ENCODE measurements at places on chromosomes 13 and 19.
A peak's percentile ranks its signal among the peaks of the same experiment; 100 is the strongest.

- DNase-seq: peak; percentile 19
These were observed 55.7 kb downstream of the MRPL57 start for GRCh38 chr13:21232196-21232595.

DNA sequence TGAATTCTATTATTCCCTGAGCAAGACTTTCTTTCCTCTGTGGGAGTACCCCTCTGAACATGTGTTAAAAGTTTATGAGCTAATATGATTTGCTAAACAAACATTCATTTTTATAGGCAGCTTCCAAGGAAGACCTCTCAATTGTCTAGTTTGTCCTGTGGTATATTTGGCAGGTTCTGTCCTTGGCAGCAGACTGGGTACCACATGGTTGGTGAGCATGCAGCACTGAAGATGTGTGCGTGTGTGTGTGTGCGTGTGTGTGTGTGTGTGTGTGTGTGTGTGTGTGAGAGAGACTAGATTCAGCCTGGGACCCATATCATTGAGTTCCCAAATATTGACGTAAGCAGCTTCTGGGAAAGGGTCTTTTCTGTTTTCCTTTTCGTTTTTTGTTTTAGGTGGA lies 24.0 kb downstream of the FGF9 start:
- no peak for DNase-seq

GRCh38 chr13:44876782-44877324 lies 112.4 kb downstream of the NUFIP1 start:
- DNase-seq: peak; percentile 15

DNA sequence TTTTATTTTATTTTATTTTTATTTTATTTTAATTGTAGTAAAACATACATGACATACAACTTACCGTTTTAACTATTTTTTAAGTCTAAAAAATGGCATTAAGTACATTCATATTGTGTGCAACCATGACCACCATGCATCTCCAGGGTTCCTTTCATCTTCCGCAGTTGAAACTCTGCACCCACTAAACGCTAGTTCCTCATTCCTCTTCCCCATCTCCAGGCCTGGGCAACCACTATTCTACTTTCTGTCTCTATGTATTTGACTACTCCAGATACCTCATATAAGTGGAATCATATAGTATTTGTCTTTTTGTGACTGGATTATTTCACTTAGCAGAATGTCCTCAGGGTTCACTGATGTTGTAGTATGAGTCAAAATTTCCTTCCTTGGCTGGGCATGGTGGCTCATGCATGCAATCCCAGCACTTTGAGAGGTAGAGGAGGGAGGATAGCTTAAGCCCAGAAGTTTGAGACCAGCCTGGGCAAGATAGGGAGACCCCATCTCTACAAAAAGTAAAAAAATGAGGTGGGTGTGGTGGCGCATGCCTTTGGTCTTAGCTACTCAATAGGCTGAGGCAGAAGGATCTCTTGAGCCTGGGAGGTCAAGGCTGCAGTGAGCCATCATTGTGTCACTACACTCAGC lies 55.7 kb upstream of the ZNF507 start:
- peak; percentile 37 for DNase-seq

DNA sequence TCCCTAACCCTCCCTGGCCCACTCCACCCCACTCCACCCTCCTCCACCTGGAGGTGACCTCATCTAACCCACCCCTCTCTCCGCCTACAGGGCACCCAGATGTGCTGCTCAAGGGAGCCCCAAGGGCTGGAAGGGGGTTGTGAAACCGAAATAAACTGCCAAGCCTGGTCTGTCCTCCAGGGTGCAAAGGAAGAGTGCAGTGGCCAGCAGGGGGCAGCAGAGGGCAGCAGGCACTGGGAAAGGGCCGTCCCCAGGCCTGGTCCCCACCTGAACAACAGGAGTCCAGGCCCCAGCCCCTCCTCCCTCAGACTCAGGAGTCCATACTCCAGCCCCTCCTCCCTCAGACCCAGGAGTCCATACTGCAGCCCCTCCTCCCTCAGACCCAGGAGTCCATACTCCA lies 8.4 kb upstream of the BCAM start:
- peak; percentile 92 for DNase-seq

GRCh38 chr13:24264976-24265375 lies 44.4 kb upstream of the C1QTNF9 start:
- peak; percentile 76 for DNase-seq

DNA sequence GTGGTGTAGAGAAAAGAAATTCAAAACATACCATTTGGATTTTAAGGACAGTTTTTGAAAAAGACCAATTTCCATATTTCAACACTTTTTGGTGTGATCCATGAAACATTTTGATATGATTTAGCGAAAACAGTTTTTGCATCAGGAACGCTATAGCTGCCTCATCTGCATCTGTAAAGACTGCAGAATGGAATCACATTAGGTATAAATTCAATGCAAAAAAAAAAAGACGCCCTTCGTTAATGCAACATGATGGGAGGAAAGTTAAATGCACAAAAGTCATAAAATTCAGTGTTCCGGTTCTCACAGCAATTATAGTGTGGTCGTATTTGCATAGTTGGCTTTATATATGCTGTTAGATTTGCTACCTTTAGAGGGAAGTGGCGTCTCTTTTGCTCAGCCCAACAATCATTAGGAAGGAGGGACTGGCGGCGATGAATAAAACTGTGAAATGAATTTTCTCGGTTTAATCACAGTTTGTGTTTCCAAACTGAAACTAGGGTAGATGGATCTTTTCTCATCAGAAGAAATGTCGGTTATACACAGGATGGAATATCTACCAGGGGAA lies 215.7 kb downstream of the TEX29 start:
- DNase-seq: no peak

GRCh38 chr19:44051650-44052402 lies at the start of gene ZNF223:
TSS of gene ZNF223 (plus strand) at chr19:44052036. CDS start at chr19:44055177, 3,141 bp downstream.
- peak; percentile 96 for DNase-seq

DNA sequence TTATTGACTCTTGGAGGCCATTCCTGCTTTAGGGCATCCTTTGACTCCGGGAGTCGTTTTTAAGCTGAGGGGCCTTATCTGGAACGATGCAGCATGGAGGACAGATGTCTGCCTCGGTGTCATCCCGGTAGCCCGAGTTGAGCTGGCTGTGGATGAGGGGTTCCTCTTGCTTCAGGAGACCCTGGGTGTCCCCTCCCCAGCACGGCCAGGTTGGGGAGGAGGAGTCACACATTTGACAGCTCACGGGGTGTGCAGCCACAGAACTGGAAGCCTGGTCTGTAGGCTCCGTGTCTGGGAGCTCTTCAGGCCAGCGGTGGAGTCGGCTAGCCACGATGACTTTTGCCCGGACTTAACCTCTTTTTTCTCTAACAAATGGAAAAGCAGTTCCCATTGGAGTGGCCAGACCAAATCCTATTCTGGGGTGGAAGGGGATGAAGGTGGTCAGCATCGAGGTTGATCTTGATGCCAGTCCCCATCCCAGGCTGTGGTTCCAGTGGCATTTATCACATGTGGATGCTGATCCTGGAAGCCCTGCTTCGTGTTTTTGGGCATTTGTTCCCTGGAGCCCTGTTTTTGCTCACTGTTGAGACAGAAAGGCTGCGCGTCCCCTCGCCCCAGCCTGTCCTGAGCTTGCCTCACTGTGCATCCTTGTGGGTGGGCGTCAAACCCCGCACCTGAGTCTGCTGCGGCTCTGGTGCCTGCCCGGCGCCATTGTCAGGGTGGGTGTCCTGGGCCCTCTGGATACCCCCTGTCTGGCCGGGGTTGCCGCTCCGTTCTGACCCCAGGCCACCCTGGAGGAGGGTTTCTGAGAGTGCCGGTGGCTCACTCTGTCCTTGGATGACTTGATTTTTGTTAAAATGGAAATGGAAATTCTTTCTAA lies 12.0 kb downstream of the TFDP1 start:
- DNase-seq: no peak

- no peak for DNase-seq
These were observed at the start of gene TTYH1 for GRCh38 chr19:54415208-54415900. TSS of gene TTYH1 (plus strand) at chr19:54415464. CDS start at chr19:54415553, 89 bp downstream.

DNA sequence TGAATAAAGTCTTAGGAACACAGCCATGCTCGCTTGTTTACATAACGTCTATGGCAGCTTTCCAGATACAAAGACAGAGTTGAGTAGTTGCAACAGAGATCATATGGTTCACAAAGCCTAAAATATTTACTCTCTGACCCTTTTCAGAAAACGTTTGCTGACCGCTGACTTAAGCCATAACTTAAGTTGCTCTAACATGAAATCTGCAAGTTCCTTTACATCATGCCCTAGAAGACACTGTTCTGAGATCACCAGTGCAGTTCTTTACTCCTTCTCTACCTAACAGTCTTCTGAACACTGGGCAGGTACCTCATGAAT lies 166.4 kb downstream of the DCLK1 start:
- DNase-seq: no peak

DNA sequence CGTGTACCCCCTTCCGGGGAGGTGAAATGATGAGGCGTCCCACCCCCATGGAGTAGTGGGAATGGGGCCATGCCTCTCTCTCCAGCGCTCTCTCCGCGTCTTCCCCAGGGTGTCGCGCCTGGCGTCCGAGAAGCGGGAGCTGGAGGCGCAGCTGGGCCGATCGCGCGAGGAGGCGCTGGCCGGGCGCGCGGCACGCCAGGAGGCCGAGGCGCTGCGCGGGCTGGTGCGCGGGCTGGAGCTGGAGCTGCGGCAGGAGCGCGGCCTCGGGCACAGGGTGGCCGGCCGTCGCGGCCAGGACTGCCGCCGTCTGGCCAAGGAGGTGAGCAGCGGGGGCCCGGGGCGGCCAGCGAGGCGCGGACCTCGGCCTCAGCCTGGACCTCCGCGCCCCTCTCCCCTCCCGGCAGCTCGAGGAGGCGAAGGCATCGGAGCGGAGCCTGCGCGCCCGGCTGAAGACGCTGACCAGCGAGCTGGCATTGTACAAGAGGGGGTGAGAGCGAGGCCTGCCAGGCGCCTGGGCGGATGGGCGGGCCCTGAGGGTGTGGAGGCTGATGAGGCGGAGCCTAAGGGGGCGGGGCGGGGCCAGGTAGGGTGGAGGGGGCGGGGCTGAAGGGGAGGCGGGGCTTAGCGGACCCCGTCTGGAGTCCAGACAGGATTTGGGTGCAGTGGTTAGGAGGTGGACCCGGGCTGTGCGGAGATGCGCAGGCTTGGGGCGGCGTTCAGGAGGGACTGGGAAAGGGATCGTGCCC lies 7.7 kb downstream of the PGLYRP1 start:
- peak; percentile 84 for DNase-seq

DNA sequence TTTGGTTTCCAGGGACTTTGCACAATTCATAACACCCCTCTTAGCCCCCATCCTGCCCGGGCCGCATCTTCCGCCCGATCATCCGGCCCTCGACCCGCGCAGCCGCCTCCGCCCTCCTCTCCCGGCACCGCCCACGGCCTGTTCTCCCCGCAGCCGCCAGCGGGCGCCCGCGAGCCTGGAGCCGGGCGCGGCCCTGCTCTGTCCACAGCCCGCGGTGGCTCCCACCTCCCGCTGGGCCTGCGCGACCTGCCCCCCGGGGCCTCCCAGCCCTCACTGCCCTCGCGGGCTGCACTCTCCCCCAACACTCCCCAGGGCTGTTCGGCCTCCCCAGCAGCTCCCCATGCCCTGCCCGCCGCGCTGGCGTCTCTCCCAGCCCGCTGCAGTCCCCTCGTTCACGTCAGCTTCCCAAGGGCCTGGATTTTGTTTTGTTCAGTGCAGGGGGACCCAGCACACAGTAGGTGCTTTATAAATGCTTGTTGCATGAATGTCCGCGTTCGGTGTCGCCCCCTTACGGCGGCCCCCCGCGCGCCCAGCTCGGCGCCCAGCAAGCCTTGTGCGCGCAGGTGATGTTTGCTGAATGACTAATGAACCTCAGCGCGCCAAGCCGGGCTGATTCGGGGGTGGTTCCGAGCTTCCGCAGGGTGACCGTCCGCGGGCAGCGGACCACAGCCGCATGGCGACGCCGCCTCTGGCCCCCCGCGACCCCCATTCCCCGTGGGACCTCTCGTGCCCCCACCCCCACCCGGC lies 4.6 kb upstream of the APC2 start:
- DNase-seq: peak; percentile 86

GRCh38 chr13:51590971-51591627 lies 6.8 kb downstream of the WDFY2 start:
- peak; percentile 94 for DNase-seq

GRCh38 chr19:2627319-2627829 lies 75.1 kb downstream of the GNG7 start:
- DNase-seq: peak; percentile 59

DNA sequence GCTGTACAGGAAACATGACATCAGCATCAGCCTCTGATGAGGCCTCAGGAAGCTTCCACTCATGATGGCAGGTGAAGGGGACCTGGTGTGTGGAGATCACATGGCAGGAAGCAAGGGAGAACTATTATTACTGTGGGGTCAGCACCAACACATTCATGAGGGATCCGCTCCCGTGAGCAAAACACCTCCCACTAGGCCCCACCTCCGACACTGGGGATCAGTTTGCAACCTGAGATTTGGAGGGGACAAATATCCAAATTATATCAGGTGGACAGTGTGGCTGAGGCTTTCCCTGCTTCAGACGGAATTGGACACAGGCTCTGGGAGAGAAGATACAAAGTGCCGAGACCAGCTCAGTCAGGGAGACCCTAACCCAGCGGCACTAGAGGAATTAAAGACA lies 5.7 kb upstream of the ZNF792 start:
- no peak for DNase-seq

DNA sequence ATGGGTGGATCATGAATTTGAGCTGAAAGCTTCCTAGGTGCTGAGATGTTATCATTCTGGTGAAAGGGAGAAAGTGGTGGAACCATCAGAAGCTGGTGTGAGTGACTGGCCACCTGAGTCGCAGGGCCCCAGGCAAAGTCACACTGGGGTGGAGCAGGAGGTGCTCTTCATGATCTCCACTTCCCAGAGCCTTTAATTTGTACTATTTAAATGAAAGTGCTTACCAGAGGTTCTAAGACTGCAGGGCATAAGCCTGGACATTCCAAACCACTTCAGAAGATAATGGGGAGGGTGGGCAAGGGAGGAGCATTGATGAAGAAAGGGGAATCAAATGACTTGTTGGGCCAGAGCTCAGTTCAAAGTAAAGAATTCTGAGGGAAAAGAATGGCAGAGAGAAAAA lies 156.1 kb downstream of the RGCC start:
- no peak for DNase-seq

DNA sequence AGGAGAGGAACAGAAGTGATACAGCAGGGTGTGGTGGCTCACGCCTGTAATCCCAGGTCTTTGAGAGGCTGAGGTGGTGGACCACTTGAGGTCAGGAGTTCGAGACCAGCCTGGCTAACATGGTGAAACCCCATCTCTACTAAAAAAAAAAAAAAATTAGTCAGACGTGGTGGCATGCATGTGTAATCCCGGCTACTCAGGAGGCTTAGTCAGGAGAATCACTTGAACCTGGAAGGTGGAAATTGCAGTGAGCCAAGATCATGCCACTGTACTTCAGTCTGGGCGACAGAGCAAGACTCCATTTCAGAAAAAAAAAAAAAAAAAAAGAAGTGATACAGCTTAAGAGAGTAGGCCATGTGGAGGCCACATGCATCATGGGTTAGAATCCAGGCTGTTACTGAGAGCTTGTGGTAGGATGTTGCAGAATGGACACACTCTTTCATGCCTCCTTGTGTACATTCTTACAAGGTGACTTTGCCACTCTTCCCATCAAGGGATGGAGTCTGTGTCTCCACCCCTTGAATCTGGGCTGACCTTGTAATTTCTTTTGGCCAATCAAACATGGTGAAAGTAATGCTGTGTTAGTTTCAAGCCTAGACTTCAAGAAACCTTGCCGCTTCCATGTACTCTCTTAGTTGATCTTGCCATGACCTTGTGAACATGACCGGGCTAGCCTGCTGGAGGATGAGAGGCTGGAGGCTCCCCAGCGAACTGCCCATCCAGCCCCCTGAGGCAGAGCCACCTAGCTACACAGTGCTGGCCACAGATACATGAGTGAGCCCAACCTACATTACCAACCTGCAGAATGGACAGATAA lies 12.3 kb downstream of the FAM187B start:
- DNase-seq: no peak
